ENCODE measurements at places on chromosomes 6 and 20. TPM values are rescaled to one million over a fixed set of nuclear protein-coding genes. Genes with fewer than 3 reads are reported as not detected.
A peak's percentile ranks its signal among the peaks of the same experiment; 100 is the strongest.

DNA sequence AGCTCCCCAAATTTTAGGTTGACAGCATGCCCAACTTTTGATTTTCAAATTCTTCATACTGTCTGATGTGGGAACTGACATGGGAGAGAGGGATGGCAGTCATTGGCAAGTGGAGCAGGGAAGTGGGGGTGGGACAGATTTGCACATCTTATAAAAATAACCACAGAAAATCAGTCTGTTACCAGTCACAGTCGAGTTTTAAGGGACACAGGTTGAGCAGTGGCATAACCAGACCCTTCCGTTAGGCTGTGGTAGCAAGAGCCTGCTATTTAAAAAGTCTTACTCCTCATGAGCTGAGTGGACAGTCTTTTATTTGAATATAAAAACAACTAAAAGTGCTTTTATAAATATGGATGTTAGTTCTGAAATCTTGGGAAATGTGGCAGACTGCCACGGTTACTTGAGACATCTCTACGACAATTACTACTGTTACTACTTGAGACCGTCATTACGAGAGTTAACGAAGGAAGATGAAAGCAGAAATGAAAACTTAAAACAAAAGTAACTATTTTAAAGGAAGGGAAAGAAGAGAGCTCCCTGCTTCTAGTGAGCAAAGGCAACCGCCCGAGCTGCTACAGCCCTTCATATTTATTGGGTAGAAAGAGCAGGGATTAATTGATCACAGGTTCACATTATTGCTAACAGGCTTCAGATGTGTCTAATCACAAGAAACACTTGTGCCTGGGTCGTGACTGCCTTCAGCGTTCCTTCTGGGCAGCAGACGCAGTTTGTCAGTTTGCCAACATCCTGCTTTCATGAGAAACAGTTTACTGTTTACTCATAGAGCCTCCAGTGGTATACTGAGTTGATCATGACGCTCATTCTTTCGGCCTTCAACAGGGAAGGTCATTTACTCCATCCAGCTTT, 71.3 kb downstream of the EFHC1 start:
- H3K27ac ChIP-seq, result peak overlapping the region; percentile 69
- peaks cover 43% of the 10 kb centered on the region for H3K36me3 ChIP-seq
- H3K4me1 ChIP-seq, result peaks cover 65% of the 10 kb centered on the region
- peak; percentile 82 for DNase-seq

DNA sequence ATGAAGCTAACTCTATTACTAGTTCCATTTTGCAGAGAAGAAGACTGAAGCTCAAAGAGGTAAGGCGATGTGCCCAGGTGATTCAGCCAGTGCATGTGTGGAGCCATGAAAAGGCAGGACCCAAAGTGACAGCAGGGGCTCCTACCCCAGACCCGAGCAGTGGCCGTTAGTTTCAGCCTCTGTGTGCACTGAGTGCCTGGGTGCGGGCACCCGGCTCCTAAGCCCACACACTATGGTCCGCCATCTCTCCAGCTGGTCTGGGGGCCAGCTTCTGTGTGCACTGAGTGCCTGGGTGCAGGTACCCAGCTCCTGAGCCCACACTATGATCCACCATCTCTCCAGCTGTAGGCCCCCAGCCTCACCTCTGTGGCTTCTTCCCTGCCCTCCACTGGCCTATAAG, 123.5 kb upstream of the CST7 start:
- H3K4me3 ChIP-seq, result no peak overlapping the region
- peaks cover 14% of the 10 kb centered on the region for H3K4me1 ChIP-seq
- H3K27ac ChIP-seq, result no peak overlapping the region
- no peaks in the 10 kb centered on the region for H3K36me3 ChIP-seq

- peaks cover 6% of the 10 kb centered on the region for H3K4me1 ChIP-seq
- peaks cover 23% of the 10 kb centered on the region for H3K27me3 ChIP-seq
- peaks cover 6% of the 10 kb centered on the region for H3K36me3 ChIP-seq
- H3K27ac ChIP-seq, result no peak overlapping the region
- DNase-seq, result no peak
Observed at GRCh38 chr20:50592282-50593004, 82.3 kb downstream of the PTPN1 start.

GRCh38 chr20:57532104-57532503, 7.2 kb upstream of the CTCFL start:
- no peaks in the 10 kb centered on the region for H3K36me3 ChIP-seq
- H3K4me3 ChIP-seq, result no peak overlapping the region
- peaks cover 36% of the 10 kb centered on the region for H3K27me3 ChIP-seq

- no peak for DNase-seq
- no peak overlapping the region for H3K27ac ChIP-seq
- H3K27me3 ChIP-seq, result peaks cover 12% of the 10 kb centered on the region
Observed at GRCh38 chr20:60332523-60332922, 374.3 kb downstream of the CDH26 start.

DNA sequence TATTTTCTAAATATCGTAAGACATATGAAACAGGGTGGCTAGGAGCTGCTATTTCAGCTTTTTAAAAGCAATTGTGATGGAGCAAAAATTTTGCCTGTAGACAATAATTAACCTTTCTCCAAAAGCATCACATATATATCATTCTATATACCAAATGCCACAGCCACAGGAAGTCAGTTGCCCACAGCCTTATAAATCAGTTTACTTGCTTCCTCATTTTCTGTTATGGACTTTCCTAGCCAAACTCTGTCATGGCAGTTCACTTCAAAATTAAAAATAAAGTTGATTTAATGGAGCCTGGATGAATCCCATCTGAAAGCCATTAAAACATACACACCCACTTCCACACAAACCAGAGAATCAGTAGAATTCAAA, 93.4 kb upstream of the NHSL1 start:
- H3K36me3 ChIP-seq, result no peaks in the 10 kb centered on the region
- H3K27me3 ChIP-seq, result peaks cover 2% of the 10 kb centered on the region
- no peak for DNase-seq

GRCh38 chr6:54448617-54449016, 140.4 kb downstream of the TINAG start:
- no peaks in the 10 kb centered on the region for H3K4me1 ChIP-seq
- H3K36me3 ChIP-seq, result no peaks in the 10 kb centered on the region
- no peak overlapping the region for H3K4me3 ChIP-seq
- no peak for DNase-seq

DNA sequence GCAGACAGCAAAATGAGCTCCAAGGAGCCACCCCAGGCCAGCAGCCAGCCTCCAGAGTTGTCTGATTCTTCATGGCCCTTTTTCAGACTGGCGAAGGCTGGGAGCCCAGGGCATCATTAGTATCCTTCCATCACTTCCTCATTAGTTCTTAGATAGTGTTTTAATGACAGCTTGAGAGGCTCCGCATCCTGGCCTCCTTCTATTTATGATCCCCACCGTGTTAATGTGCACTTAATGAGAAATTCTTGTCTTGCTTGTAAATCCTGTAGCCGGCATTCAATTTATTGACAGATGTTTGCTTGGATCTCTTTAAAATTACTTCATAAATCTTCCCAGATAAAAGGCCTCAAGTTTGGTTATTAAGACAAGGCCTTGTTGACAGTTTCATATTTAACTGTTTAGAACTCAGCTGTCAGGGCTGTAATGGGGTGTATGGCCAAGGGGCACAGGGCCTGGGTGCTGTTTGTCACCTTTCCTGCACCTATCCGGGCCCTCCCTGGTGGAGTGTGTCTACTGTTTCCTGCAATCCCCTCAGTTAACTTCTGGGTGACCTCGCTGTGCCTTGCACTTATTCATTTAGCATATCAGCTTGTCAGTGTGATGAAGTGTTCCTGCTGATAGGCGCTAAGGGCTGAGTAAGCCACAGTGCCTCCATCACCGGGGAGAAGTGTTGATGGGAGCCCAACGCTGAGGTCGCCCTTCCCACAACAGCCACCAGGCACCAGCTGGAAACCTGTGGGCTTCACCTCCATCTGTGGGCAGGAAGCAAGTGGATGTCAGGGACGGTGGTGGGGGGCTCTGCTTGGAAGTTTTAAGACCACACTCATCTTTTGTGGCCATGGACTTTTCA, 169.3 kb downstream of the TSHZ2 start:
- H3K36me3 ChIP-seq, result no peaks in the 10 kb centered on the region
- no peaks in the 10 kb centered on the region for H3K27me3 ChIP-seq
- no peak overlapping the region for H3K4me3 ChIP-seq
- H3K4me1 ChIP-seq, result no peaks in the 10 kb centered on the region

GRCh38 chr20:51442602-51443001, 99.9 kb downstream of the NFATC2 start:
- H3K27me3 ChIP-seq, result no peaks in the 10 kb centered on the region
- H3K36me3 ChIP-seq, result no peaks in the 10 kb centered on the region
- DNase-seq, result no peak
- no peak overlapping the region for H3K4me3 ChIP-seq

DNA sequence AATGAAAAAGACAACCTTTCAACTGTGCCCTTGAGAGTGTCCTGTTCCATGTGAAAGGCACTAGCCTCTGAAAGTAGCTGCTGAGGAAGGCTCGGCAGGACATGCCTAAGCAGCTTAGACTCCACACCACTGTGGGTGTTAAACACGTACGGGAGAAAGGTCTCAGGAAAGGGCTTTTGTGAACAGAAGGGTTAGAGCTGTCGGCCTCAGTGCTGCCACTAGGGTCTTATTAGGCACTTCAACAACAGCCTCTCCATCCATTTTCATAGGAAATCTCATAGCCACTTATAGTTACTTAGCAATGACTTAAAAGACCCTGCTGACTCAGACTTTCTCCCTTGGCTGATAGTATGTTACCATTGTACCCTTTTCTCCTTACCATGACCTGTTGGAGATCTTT, 662.8 kb downstream of the TBC1D32 start:
- no peak overlapping the region for H3K27ac ChIP-seq
- H3K27me3 ChIP-seq, result no peaks in the 10 kb centered on the region
- no peak overlapping the region for H3K4me3 ChIP-seq
- DNase-seq, result no peak
- H3K36me3 ChIP-seq, result no peaks in the 10 kb centered on the region

GRCh38 chr20:43539975-43540672, 18.7 kb upstream of the SGK2 start:
- H3K4me1 ChIP-seq, result peaks cover 39% of the 10 kb centered on the region
- DNase-seq, result no peak
- H3K36me3 ChIP-seq, result peaks cover 15% of the 10 kb centered on the region
- H3K4me3 ChIP-seq, result no peak overlapping the region

- DNase-seq, result no peak
- no peak overlapping the region for H3K4me3 ChIP-seq
- peaks cover 17% of the 10 kb centered on the region for H3K36me3 ChIP-seq
- no peaks in the 10 kb centered on the region for H3K27me3 ChIP-seq
- no peak overlapping the region for H3K27ac ChIP-seq
- peaks cover 12% of the 10 kb centered on the region for H3K4me1 ChIP-seq
Observed at GRCh38 chr6:34332251-34333198, 59.9 kb downstream of the NUDT3 start.

DNA sequence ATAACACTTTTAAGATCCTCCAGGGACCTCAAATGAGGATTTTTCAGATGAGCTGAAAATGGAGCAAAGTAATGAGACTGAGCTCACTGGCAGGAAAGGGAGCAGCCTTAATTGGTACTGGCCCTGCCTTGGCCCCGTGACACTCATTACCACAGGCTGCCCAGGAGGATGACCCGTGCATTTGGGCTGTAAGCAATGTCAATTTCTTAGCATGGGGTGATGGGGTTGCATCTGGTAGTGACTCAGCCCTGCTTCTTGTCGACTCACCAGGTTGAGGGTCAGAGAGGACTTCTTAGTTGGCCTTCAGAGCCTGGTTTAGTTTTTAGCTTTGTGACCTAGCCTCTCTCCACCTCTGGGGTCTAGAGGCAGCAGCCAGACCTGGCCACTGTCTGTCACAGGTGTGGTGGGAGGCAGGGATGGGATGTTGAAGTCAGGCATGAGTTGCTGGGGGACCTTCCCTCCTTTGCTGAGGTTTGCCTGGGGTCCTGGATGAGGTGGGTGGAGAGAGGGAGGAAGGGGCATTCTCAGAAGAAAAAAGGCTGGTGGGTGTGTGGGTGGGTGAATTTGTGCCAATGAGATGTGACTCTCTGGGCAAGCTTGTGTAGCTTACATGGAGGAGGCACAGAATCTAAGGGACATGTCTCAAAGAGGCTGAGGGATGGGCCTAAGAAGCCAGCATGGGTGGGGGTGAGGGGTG, 25.9 kb upstream of the EPB41L1 start:
- H3K4me1 ChIP-seq, result peaks cover 36% of the 10 kb centered on the region
- no peaks in the 10 kb centered on the region for H3K36me3 ChIP-seq
- peak overlapping the region; percentile 84 for H3K27ac ChIP-seq

- no peak overlapping the region for H3K27ac ChIP-seq
- no peak for DNase-seq
- peaks cover 24% of the 10 kb centered on the region for H3K27me3 ChIP-seq
- peaks cover 9% of the 10 kb centered on the region for H3K4me1 ChIP-seq
Observed at GRCh38 chr20:57443349-57444265, 52.4 kb downstream of the RBM38 start.

- no peaks in the 10 kb centered on the region for H3K4me1 ChIP-seq
- H3K27ac ChIP-seq, result no peak overlapping the region
- H3K4me3 ChIP-seq, result no peak overlapping the region
- H3K36me3 ChIP-seq, result no peaks in the 10 kb centered on the region
- DNase-seq, result no peak
- peaks cover under 1% of the 10 kb centered on the region for H3K27me3 ChIP-seq
Observed at GRCh38 chr6:54100411-54101006, 10.7 kb upstream of the MLIP start.

DNA sequence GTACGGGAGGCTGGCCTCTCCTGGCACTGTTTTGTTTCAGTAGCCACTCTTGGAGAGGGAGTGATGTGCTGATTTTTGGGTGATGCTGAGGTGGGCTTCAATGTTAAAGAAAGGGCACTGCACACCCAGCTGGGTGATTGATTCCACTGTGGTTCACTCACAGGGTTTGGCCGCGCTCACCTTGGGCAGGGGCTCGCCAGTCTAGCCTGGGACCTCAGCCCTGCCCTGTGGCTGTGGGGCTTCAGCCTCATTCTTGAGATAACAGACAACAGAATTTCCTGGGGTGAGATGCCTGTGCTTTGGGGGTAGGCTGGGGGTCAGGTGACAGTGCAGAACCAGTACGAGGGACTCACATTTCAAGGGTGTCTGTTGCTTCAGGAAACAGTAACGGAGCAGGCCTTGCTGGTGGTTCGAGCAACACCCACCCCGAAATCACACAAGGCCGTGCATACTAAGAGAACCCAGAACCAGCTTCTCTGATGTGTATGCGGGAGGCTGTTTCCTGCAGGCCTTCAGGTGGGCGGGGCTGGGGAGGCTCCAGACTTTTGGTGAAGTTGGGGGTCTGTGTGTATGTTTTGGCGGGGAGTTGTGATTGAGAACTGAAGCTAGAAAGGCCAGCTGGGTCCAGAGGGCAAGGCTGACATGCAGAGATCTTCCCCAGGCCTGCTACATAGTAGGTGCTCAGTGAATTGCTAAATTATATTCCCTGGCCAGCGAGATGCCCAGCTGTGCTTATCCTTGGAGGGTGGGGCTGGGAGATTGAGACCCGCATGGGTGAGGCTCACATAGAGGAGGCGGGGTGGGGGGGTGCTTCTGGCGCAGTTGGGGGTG, 154.2 kb upstream of the RNF24 start:
- H3K36me3 ChIP-seq, result no peaks in the 10 kb centered on the region
- H3K27ac ChIP-seq, result no peak overlapping the region
- DNase-seq, result no peak

GRCh38 chr20:60000271-60001042, 42.2 kb downstream of the CDH26 start:
- peaks cover 33% of the 10 kb centered on the region for H3K27me3 ChIP-seq
- no peak overlapping the region for H3K27ac ChIP-seq
- no peak for DNase-seq
- H3K4me3 ChIP-seq, result no peak overlapping the region

VSTM2L gene
- total RNA-seq, result not detected

CLPSL1 gene
- total RNA-seq, result not detected

DUSP22 gene
- total RNA-seq, result 9.1 TPM

APCDD1L gene
- 36.8 TPM for total RNA-seq

SLC13A3 gene
- 2.3 TPM for total RNA-seq

NHSL1 gene
- 7.2 TPM for total RNA-seq

CCM2L gene
- not detected for total RNA-seq

ATP9A gene
- total RNA-seq, result 21.7 TPM

RNF217 gene
- total RNA-seq, result 10.9 TPM

C6orf163 gene
- total RNA-seq, result 0.43 TPM

All from HFFc6 (cell line).